CD4-positive, alpha-beta T cell treated with Interleukin-4 for 1 hour (primary cell): ENCODE measurements at places on chromosomes 1 and 21.

GRCh38 chr1:245599371-245600174, 444.8 kb downstream of the KIF26B start:
- no peak for DNase-seq

DNA sequence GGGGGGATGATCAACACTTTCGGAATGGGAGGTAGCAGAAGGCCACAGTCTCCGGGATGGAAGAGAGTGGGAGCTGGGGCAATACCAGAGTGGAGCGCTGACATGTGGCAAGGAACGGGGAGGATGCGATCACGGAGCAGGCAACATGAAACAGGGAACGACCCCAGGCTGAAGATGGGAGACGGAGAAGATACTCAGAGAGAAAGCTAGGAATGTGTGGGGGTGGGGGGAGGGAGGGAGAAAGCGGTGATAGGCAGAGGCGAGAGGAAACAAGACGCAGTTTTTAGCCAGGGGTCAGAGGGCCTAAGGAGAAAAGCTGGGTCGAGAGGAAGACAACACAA, 577 bp downstream of the RAB3GAP2 start:
- DNase-seq, result no peak

DNA sequence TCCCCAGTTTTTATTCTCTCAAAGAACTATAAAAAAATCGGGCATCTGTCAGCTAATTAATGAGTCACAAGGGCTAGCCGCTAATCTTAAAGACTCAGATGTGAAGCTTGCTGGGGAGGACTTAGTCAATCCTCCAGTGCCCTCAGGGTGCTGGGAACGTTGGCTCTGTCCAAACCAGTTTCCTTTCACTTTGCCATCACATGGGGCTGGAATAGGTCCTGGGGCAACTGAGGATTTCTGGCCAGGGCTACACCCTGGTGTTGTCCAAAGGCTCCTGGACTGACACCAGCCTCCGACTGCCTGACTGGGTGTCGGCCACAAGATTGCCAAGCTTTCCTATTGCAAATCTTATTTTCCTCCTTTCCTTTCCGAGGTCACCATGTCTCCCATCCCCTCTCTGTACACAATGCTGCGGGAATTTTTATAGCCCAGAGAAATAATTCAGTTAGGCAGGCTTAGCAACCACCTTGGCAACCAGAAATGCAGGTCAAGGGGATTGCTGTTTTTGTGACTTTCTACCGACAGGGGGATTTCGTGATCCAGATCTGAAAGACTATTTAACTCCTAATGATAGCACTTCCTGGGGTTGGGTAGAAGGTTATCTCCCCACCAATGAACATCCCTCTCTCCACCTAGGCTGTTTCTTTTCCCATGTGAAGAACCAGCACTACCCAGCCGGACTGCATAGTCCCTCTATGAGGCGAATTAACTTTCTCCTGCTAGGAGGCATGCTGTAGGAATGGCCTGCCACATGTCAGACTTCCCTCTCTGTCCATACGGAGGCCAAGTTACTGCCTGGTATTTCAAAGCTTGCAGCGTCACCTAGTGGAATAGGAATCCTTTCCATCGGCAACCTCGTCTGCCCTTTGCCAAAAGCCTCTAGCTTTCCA, 29.9 kb upstream of the CTBS start:
- no peak for DNase-seq

DNA sequence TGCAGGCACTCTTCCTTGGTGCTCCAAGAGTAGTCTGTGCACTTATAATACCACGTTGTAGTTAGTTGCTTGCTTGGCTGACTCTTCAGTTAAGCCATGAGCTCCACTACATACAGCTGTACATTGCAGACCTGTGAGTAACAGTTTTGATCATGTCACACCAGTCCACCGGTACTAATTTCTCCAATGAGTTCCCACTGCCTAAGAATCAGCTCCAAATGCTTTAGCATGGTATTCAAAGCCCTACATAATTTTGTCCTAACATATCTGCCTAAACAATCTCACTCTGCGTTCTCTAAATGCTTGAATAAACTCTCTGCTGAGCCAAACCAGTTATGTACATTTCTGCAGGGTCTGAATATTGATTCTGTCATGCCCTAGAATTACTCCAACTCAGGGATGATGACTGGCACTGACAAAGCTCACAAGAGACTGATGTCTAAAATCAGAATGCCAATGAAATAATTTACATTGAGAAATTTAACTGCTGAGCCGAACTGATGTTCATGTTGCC, 200.7 kb downstream of the LHX8 start:
- no peak for DNase-seq

DNA sequence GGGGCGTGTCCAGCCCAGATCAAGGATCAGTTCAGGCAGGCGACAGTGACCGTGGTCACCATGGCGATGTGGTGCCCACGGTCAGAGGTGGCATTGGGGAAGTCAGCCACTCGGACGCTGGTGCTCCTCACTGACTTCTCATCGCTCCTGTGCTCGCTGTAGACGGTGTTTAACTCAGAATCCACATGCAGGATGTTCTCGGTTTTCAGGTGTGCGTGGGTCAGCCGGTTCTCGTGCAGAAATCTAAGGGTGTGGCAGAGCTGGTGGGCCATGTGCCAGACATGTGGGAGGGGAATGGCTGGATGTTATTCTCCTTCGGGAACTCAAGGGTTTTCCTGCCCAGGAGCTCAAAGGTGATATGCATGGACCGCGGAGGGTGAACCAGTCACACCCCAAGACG, 11.7 kb downstream of the OR2AJ1 start:
- no peak for DNase-seq

DNA sequence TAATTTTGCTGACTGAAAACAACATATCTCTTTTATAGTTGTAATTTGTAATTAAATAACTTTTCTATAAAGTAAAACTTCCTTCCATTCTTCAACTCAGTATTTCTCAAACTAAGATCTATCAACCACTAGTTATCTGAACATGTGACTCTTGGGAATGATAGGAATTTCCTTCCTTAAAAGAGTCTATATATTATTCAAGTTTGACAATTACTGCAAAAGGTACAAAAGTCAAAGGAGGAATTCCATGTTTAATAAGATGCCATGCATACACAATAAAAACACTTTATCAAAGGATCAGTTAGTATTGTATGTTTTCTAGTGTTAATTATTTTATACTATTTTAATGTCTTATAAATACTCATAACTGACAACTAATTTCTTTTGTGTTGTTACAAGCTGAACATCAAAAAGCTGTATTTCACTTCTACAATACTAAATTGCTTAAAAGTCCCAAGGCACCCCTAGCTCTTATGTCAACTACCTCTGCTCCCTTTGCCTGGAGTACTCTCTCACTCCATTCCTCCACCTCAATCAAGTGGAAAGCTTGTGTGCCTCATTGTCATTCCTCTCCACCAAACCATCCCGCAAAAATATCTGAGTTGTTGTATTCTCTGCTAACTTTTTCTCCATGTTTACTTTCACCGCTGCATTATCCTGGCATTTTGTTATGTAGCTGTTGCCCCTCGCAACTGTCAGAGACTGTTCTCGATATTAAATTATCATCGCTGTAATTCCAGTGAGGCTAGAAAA, 67.9 kb downstream of the SLC44A5 start:
- no peak for DNase-seq

DNA sequence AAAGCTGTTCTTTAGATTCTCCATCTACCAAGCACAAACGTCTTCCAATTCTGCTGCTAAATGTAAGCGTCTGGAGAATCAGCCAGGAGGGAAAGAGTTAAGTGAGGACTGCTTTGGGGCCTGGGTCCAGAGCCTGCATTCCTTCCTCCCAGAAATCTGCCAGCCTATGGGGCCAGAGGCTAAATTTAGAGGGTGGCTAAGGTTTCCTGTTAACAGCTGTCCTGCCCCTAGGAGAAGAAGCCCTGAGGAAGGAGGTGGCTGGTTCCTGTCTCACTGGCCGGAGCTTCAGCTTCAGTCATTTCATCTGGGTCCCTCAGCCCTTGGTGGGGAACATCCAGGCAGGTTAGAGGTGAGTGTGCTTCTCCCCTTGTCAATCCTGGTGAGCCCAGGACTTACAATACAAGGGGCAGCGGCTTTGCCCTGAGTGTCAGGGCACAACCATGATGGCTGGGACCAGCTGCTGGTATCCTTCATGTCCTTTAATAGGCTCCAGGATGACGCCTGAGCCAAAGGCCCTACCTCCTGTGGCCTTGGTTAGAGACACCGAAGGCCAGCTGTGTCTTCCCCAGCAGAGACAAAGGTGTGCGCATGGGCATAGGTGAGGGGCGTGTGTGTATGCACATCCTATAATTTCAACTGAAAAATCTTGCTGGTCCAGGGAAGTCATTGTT, at the start of gene STYXL2:
Gene STYXL2, plus strand, starts transcription at position 230 of the 671 bp plus-strand sequence. CDS start 775 bp downstream, outside the sequence.
- no peak for DNase-seq

DNA sequence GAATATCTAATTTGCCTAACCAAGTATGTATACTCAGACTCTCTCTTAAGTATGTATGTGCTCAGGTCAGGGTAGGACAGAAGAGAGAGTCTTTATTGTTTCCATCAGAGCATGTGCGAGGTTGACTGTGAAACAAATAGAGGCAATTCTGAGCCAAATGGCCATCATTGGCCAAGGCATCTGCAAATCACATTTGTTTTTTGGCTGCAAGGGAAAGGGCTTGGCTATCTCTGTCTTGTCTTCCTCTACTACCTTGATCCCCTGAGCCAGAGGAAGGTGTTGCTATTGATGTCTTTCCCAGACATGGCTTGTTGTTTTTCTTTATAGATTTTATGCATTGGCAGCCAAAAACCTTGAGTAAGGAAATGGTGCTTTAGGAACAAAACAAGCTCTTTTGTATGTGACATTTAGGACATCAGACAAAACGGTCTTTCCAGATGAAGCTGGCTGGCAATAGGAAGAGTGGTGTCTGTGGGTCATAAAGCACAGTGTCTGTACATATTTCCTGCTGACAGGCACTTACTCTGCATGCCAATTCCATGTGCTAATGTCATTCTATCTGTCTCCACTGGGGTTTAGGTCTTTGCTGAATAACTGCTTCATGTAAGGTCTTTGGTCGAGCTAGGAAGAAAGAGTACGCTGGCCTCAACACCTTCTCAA, 163.3 kb downstream of the BRINP2 start:
- DNase-seq, result no peak

GRCh38 chr1:204630132-204630905, 55.2 kb downstream of the LRRN2 start:
- DNase-seq, result no peak
